ENCODE measurements at places on chromosomes 6 and 20.

DNA sequence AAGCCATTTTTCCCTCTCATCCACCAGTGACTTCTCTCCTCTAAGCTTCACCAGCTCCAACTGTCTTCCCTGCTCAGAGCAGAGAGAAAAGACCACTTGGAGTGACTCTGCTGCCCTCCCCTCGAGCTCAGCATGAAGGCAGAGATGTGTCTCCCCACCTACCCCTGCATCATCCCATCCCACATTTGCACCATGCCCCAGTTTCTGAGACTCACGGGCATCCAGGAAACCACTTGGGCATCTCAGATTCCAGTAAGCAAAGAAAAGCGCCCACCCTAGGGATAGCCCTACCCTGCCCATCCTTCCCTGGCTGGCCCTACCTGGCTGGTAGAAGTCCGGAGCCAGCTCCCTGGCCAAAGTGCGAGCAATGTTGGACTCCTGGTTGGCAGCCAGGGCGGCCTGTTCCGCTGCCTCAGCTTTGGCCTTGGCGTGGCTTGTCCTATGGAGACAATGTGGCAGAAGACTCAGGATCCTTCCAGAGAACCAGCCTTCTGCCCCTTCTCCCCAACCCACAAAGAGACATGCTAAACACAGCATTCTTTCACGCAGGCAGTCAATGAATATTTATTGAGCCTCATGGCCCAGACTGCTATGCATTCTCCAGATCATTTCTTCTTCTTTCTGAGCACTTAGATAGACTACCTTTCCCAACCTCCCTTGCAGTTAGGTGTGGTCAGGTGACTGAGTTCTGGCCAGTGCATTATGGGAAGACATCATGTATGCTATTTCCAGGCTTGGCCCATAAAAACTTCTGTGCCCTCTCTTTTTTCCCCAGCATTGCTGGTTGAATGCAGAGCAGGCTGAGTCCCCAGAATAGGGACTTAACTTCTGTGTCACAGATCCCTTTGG lies 68.6 kb downstream of the JPH2 start:
- DNase-seq = no peak

- no peak for DNase-seq
Observed at GRCh38 chr6:126539022-126539421, 199.1 kb downstream of the CENPW start.

- DNase-seq = peak; percentile 89
Observed at GRCh38 chr6:26304797-26305640, 60.0 kb upstream of the BTN3A2 start.

DNA sequence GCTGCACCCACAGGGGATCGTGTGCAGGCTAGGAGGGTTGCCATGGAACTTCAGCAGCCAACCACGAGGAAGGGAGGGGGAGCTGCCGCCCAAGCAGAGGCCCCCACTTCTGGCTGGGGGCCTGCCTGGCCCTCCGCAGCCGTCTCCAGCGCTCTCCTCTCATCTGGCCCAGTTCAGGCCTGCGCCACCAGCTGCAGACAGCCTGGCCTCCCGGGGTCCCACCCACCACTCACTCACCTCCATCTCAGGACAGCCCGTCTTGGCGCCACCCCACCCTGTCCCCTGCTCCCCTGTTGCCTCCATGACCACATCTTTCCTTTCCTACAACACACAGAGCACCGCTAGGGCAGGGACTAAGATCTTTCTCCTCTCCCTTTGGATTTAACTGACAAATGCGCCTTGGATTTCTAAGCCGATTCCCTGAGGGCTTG lies 98.7 kb downstream of the ANKRD60 start:
- DNase-seq = peak; percentile 62

- no peak for DNase-seq
Observed at GRCh38 chr6:90448836-90449235, 138.0 kb downstream of the MAP3K7 start.

DNA sequence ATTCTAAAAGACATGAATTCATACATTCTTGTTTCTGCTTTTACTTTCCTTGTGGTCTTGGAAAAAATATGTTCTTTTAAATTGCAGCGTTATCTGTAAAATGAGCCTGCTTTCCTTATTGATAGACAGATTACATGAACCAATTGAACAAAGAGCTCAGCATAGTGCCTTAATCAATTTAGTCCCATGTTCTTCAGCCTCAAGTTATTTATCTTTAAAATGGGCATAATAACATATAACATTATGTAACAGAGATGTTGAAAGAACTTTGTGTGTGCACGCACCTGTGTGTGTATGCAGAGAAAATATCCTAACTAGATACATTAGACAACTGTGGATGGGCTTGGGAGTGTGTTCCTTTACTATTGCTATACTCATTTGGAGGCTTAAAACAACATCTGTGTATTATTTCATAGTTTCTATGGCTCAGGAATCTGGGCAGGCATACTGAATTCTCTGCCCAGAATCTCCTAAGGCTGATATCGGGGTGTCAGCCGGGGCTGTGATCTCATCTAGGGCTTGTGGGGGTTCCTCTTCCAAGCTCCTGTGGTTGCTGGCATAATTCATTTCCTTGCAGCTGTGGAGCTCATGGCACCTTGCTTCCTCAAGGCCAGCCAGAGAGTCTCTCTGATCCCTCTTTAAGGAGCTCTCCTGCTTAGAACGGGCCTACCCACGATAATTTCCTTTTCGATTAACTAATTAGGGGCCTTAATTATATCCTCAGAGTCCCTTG lies 194.1 kb downstream of the ARID1B start:
- DNase-seq = no peak

DNA sequence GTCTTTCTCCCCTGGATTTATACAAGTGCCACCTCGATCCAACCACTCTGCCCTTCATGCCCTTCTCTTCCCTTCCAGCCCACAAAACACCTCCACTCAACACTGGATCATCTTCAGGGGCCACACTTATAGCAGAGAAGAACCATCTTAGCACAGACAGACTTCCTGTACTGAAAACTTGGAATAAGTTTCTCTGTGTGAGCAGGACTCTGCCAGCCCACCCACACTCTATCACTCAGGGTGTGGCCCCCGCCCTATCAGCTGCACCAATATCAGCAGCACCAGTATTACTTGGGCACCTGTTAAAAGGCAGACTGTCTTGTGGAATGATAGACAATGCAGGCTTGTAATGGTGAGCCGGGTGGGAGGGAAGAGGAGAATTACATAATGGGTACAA lies 86.7 kb downstream of the SCML4 start:
- DNase-seq = no peak

DNA sequence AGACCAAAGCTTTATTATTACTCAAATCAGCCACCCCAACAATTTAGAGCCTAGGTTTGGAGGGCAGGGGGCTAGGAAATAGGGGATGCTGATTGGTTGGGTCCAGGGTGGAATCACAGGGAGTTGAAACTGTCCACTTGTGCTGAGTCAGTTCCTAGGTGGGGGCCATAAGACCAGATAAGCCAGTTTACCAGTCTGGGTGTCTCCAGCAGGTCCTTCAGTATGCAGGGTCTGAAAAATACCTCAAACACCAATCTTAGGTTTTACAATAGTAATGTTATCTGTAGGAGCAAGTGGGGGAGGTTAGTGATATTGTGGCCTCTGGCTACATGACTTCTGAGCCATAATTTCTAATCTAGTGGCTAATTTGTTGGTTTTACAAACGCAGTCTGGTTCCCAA lies 63.2 kb downstream of the UBR2 start:
- DNase-seq = no peak

DNA sequence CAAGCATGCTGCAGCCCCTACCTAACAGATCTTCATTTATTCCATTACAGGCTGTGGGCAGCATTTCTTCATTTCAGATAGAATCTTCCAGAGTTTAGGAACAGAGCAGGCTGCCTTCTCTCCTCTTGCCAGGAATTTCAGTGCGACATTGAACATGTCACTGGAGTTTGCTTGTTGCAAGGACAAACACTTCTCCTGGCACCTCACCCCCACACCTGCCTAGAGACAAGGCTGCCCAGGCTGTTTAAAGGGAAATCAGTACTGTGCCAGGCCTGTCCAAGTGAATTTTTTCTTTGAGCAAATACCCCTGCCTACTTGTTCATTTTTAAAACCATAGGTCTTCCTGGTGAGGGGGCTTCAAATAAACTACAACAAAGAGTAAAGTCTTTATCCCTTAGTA lies 594.1 kb downstream of the PTPRT start:
- no peak for DNase-seq

All from osteocyte (in vitro differentiated cells).